ENCODE measurements at places on chromosomes 1 and 21.

- DNase-seq: no peak
These were observed 18.1 kb upstream of the PGD start for GRCh38 chr1:10380594-10381275.

GRCh38 chr1:225580238-225581099 is 72.5 kb downstream of the ENAH start:
- DNase-seq: no peak

DNA sequence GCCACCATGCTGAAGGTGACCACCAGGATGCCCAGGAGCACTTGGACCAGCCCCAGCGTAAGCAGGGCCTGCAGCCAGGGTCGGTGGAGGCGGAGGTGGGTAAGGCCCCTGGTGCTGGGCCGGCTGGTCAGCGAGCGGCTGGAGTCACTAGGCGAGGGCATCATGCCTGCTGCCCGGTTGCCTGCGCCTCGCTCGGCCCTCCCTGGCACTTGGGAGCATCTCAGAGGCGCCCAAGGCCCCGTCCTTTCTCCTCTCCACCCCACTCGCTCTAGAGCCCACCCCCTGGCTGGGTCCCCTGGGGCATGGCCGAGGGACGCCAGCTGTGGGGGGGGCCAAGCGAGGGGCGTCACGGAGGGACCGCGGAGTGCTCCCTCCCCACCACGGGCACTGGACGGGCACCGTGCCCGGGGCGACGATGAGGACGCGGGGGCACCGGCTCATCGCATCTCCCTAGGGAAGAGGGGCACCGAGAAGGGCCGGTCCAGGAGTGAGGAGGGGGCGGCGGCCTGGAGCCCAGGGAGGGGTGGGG is 505 bp downstream of the ENTREP3 start:
- no peak for DNase-seq

GRCh38 chr1:170544624-170545023 is 12.7 kb downstream of the GORAB start:
- DNase-seq: no peak

DNA sequence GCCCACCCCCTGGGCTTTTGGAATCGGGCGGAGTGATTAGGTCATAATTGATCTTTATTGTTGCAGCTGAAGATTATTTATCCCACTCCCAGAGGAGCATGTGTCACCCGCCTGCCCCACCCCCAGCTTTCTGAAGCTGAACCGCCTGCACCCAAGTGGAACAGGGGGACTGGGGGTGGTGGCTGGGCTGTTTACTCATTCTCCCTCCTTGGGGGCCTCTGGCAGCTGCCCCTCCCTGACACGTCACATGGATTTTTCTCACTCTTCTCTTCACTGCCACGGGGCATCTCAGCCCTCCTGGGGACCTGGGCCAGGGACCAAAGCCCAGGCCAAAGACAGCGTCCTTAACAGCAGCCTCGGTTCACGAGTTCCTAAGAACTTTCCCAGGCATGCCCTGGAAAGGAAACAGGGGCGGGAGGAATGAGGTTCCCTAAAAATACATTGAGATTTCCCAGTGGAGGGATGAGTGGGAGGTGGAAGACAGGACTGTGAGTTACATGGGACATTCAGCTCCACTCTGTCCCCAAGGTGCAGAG is 31.6 kb upstream of the SOX13 start:
- no peak for DNase-seq

DNA sequence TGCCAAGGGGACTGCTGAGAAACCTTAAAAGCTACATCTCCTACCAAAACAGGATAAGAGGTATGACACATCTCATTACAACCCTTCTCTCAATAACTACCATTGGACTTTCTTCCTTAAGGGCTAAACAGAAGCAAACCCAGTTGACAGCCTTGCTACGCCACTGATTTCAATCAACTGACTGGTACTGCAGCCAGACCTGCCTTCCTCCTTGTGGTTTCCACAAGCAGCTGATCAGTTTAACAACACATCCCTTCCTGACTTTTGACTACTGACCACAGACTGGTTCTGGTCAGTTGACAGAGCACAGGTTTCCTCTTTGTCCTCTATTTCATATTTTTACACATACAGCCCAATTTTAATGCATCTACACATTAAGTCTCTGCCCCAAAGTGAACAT is 108.8 kb downstream of the ADAMTS1 start:
- no peak for DNase-seq

- no peak for DNase-seq
These were observed 29.3 kb downstream of the TNNT2 start for GRCh38 chr1:201348211-201348566.

- no peak for DNase-seq
These were observed 311.9 kb downstream of the PCP4 start for GRCh38 chr21:40179166-40179565.

- DNase-seq: no peak
These were observed 2.0 kb upstream of the MAN1C1 start for GRCh38 chr1:25614501-25615171.

GRCh38 chr1:117838911-117839310 is 90.5 kb downstream of the GDAP2 start:
- DNase-seq: no peak

DNA sequence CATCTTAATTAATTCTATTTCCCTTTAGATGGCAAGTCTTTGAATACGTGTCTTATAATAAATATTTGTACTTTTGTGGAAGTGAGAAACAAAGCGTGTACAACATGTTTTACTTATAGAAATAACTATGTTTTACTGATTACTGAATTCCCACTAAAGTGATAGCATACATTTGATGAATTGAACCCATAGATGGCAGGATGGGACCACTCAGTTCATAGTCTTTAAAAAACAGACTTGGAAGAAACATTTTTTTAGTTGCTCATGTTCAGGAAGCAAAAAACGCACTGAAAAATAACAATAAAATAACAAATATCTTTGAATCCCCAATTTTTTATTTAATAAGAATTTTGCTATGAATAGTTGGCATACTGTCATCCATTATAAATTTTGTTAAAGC is 507.1 kb upstream of the ZRANB2 start:
- DNase-seq: no peak

All from activated T-helper 1 cell treated with anti-CD3 and anti-CD28 coated beads, Interleukin-2, amount 50 U/mL, for 16 hours (primary cell).